Fibroblast of skin of left quadriceps (primary cell): ENCODE measurements at places on chromosomes 5 and 9.

DNA sequence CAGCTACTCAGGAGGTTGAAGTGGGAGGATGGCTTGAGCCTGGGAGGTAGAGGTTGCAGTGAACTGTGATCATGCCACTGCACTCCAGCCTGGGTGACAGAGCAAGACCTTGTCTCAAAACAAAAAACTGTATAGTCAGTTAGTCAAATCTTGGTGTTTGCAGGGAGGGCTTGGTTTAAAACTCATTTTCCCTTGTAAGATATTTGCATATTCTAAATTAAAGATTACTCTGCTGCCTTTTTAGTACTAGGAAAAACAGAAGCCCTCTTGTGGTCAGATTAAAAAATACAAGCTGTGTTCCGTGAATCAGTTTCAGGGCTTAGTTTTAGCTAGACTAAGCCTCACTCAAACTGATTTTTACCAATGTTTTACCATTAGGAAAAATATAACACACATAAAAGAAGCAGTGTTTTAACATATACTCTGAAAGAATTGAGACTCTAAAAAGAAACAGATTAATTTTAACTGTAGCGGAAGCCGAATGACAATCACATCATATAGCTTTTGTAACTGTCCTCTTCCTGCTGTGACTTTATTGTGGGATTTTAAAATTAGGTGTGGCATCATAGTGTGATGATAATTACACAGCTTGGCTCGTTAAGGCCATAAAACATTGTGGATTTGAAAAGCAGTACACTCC, 84.9 kb upstream of the BASP1 start:
- no peak for DNase-seq

DNA sequence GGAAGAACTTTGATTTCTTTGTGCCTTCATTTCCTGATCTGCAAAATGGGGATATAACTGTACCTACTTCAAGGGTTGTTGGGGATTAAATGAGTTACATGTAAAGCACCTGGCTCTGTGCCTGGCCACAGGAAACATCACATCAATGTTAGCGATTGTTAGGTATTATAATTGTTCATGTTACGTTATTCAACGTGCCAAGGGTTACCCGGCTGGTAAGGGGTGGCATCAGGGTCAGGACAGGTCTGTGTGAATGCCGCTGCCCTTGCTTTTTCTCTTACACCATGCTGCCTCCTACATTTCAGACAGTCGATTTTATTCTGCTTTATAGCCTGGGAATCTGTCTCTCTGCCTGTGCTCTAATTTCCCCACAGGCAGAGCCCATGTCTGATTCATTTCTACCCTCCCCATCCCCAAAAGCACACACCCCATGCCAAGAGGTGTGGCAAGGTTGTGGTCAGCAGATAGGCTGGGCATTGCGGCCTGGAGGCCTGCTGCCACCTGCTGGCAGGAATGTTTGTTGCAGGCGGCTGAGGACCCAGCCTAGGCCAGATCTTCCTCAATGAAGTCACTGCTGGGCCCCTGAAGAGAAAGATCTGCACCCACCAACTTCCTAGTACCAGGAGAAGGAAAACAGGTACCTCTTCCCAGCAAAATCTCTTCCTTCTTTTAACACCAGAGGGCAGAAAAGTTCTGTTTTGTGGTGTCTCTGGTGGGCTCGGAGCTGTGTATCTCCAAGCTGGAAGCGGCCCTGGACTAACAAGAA, 5.3 kb downstream of the ANKS6 start:
- DNase-seq, result peak; percentile 85

DNA sequence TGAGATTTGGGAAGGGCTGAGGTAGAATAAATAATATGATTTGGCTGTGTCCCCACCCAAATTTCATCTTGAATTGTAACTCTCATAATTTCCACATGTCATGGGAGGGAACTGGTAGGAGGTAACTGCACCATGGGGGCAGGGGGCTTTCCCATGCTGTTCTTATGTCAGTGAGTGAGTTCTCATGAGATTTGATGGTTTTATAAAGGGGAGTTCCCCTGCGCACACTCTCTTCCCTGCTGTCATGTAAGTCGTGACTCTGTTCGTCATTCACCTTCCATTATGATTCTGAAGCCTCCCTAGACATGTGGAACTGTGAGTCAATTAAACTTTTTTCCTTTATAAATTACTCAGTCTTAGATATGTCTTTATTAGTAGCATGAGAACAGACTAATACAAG, 115.5 kb upstream of the STARD4 start:
- DNase-seq, result no peak

- DNase-seq, result no peak
These were observed 150.7 kb upstream of the RASA1 start for GRCh38 chr5:87116825-87117512.

- peak; percentile 44 for DNase-seq
These were observed 45.1 kb downstream of the KIAA1958 start for GRCh38 chr9:112531666-112532282.

DNA sequence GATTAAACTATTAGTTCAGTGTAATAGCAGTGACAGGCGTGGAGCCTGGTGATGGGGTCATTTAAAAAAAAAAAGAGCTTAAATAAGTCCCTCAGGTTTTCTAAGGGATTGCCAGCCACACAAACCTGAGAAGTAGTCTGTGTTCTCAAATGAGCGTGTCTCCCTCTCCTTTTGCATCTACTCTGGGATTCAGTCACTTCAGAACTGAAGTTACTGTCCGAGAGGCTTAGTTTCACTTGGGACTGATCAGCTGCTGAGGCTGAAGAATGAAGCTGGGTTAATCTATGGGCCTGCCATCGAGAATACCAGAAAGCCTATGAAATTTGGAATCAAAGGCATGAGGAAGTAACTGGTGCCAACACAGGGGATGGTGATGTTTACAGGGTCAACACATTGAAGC, 310.1 kb downstream of the ADAMTS6 start:
- DNase-seq, result no peak

- peak; percentile 8 for DNase-seq
These were observed 144.4 kb upstream of the NR4A3 start for GRCh38 chr9:99677281-99677680.

GRCh38 chr9:517993-518392, 303.3 kb downstream of the DOCK8 start:
- DNase-seq, result no peak

- no peak for DNase-seq
These were observed 104.4 kb downstream of the SMARCA2 start for GRCh38 chr9:2119566-2119965.

GRCh38 chr5:149953436-149954121, 7.0 kb upstream of the SLC26A2 start:
- DNase-seq, result no peak

DNA sequence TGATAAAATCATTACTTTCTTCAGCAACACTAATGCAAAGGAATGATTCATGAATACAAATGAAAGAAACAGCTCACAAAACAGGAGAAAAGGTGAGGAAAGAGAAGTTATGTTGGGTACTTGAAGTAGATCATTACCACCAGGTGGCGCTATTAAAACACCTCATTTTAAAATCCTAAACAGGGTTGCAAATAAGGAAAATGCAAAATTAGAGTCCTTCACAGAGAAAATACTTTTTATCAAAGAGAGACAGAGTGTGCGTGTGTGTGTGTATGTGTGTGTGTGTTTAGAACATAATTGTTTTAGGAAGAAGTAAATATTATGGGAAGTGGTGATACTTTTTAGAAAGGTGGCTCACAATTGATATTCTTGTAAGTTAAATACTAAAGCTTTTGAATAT, 49.5 kb upstream of the CD180 start:
- DNase-seq, result peak; percentile 60

DNA sequence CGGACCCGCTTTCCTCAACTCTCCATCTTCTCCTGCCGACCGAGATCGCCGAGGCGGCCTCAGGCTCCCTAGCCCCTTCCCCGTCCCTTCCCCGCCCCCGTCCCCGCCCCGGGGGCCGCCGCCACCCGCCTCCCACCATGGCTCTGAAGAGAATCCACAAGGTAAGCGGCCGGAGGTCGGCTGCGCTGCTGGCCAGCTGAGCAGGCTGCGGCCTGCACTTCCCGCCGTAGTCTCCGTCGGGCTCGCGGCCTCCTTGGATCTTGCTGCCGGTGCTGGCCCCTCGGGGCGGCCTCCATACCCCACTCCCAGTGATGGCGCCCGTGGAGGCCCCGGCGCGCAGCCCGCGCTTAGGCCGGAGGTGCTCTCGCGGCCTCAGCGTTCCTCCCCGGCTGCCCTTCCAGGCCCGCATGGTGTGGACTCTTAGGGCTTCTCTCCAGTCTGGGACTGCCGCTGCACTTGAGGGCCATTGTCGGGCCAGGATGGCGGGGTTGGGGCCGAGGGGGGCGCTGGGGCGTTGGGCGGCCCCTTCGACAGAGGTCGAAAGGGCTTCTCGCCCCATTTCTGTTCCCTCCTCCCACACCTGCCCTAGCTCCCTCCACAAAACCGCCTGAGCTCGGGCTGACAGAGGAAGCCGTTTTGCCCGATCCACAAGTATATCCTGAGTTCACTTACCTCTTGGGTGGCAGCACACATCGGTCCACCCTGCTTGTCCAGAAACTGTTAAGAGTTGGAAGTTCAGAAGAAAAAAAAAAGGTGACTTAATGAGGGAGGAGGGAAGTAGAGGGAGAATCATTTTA, 714 bp downstream of the UBE2D2 start:
- no peak for DNase-seq

- DNase-seq, result no peak
These were observed 54.8 kb downstream of the CAMK4 start for GRCh38 chr5:111278858-111279504.

DNA sequence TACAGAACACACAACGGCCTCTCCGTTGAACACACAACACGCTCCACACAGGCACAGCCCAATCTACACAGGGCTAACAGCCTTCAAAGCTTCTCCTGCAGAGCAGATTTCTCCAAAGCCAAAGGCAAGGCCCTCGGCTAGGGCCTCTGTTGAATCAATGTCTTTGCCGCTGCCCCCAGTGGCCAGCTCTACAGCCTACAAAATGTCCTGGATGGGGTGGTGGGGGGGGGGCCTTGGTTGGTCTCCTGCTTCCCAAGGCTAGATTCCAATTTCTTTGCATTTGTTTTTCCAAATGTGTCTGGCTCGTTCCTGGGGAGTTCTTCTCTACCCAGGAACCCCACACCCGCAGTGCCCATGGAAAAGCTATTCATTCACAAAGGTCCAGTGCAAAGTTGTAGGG, 167.2 kb downstream of the PAX5 start:
- no peak for DNase-seq

DNA sequence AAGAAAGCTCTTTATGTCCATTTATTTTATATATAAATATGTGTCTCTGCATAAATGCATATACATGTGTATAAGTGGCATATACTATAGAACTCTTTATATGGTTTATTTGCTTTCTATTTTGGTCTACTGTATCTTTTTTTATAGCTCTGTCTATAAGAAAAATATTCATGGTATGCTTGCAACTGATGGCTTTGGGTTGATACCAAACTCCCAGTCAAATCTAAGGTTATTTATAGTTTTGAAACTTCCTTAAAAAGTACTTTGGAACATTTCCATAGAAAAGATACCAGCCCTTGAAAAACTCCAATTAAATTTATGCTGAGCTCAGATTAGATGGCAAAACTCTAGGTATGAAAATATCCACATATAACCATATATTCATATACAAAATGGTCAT, 120.0 kb upstream of the KLF9 start:
- peak; percentile 39 for DNase-seq

- DNase-seq, result no peak
These were observed 67.9 kb downstream of the PSMB7 start for GRCh38 chr9:124347206-124347967.

DNA sequence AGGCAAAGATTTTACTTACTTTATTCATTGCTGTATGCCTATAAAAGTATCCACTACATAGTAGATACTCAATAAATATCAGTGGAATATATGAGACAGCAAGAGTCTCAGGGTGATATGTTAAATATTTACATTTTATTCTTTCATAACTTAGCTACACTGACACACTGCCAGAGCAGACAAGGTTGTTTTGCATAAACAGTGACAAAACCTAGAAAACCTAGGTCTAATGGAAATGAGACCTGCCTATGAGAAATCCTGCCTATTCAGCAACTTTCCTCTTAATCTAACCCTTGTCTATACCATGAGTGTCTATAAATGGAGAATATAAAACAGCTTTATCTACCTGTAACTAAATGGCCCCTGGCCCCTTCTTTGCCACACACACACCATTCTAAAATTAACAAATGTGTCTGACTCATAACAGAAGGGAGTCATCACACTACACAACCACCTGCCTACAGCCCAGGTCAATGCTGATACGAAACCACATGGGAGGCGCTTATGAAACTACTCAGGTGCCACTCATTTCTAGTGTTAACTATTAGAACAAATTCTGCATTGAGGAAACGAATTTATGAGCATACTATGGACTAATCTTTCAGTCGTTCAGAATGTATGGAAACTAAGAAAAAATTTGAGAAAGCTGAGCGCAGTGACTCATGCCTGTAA, 60.3 kb downstream of the UBAP2 start:
- DNase-seq, result no peak

DNA sequence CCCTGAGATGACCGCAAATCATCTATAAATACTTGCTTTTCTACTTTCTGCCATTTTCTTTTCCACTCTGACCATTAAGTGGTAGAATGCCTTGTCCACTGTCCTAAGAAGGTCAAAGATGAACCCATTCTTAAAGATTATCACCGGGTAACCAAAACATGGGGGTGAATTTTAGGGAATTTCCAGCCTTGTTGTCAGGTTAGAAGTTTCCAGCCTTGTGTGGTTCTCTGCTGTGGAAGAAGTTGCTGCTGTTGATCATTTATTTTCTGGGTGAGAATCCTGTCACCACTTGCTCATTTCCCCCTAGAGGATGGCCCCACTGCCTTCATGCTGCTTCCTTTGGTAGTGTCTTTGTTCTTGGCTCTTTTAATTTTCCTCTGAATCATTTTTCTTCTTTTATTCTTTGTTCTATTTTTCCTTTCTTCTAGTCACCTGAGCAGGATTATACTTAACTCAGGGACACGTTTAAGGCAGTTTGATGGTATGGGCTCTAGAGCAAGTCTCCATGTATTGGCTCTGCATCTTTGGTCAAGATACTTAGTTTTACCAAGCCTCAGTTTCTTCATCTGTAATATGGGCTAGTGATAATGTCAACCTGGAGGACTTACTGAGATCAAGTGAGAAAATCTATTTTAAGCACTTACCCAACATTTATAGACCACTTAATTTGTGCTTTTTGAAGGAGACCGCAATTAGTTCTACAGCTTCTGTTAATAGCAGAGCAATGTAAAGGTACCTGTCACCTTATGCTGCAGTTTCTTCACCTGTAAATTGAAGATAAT, 266.2 kb downstream of the ARHGAP26 start:
- DNase-seq, result no peak

- DNase-seq, result no peak
These were observed 106.1 kb downstream of the SH3TC2 start for GRCh38 chr5:148956477-148957385.

DNA sequence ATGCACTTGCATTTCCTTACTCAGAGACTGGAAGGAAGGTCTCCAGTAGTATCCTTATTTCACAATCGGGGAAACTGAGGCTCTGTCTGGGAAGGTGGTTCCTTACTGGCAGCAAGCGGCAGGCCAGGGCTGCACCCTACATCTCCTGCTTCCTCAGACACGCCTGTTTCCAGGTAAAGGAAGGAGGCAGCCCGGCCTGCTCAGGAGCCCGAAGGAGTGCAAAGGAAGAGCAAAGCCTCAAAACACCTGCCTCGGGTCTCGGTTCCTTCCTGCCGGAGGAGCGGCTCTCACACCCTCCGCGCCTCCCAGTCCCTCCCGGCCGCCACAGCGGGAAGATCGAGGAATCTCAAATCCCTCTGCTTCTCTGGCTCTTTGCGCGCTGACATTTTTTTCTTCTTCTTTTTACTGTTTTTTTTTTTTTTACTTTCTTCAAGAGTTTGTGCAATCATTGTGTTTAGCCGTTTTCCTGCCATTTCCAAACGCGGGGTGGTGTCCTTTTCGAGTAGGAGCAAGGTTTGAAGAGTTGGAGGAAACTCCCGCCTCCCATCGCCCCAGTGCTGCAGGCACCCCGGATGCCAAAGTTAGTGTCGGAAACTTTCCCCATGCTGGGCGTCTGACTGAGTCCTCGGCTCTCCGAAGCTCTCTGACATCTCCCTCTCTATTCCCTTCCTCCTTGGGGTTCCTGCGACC, 1.0 kb downstream of the GGTA1 start:
- DNase-seq, result no peak
